ENCODE measurements at places on chromosomes 11 and 22.

DNA sequence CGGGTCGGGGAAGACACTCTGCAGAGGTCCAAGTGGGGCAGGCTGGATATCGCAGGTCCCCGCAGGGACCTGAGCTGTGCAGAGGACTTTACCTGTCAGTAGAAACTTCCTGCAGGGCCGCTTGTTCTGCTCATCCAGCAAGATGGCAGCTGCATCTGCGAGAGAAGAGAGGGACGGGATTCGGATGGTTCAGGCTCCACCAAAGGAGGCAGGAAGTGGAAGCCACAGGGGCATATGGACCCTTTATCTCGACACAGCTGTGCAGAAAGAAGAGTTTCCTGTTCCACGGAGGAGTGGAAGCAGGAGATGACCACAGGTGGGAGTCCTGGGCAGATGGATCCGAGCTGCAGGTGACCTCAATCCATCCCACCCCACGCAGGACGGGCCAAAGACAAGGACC lies 22.5 kb downstream of the CABP7 start:
- DNase-seq: no peak

DNA sequence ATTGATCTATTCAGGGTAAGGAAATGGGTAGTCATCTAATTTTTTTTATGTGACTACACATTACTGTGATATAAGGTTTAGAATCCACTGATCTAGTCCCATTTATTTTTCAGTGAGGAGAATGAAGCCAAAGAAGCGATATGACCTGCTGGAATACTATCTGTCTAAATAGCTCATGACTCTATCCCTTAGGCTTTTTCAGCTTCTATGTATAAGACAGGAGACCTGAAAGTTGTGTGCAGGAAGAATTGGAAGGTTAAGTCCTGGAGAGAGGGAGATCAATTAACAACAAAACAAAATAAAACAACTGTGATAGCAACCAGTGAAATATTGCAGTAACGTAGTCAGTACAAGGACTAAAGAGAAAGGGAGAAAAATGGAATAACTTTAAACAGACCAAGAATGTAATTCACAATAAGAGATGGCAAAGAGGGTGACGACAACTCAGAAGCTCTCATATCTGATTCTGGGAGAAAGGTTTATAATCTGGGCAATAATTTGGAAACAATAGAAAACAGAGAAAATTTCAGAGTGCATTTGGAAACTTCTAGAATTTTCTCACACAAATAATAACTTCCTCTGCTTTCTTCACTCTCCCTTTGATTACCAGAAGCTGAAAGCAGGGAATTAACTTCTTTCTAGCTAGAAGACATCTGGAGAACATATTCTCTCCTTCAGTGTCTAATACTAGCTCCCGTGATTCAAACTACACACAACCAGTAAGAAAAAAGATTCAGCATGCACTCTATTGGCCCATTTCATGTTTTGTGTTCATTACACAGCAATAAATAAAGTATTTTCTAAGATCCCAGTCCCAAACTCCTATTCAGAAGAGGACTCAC lies 19.2 kb upstream of the CASP12 start:
- DNase-seq: no peak

GRCh38 chr22:27207907-27208306 lies 550.5 kb downstream of the MIAT start:
- no peak for DNase-seq

DNA sequence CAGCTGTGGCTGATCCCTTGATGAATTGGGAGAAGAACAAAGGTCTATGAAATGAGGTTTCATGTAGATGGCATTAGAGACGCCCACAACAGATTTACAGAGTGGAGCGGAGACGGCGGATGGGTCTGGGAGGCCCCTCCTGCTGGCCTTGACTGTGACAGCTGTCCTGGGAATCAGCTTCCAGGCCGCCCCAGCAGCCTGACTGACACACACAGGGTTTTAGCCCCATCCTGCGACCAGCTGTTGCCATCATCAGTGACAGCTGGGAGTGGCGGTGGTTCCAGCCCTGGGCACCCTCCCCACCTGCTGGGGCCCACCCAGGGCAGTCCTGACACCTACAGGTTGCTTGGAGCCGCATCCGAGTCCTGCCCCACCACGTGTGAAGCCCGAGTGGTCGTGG lies 64.0 kb upstream of the PPP6R3 start:
- DNase-seq: no peak

- DNase-seq: peak; percentile 61
These were observed 1.7 kb upstream of the RTN4RL2 start for GRCh38 chr11:57458410-57459163.

GRCh38 chr22:22833059-22833458 lies 54.6 kb upstream of the IGLL5 start:
- DNase-seq: no peak

- DNase-seq: no peak
These were observed 48.7 kb downstream of the TIMP3 start for GRCh38 chr22:32850157-32850556.

DNA sequence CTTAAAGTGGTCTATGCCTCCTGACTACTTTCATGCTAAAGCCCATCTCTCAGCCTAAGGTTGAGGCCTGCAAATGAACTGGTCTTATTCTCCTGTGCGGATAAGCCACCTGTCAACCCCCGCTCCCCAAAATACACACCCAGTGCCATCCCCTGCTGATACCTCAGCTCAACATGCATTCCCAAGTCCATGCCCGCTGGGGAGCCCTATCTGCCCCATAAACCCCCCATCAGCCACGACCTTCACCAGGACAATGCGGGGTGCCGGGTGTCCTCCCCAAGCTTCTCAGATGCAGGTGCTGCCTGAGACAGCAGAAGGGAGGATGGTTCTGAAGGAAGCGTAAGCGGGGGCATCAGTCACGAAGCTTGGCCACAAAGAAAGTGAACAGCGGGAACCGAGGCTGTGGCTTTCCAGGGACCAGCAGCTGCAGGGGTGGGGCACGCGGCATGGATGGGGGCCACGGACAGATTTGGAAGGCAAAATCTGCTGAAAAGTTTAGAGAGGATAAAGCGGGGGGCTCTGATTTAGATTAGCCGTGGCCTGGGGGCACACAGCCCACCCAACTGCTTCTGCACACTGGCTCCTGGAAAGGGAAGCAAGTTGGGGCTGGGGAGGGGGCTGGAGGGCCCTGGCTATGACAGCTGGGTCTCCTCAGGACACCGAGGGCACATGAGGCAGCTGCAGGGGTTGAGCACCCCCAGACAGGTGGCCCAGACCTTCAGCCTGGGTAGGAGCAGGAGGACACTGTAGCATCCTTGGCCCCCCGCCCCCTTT lies 1391.9 kb downstream of the TBC1D22A start:
- DNase-seq: no peak

DNA sequence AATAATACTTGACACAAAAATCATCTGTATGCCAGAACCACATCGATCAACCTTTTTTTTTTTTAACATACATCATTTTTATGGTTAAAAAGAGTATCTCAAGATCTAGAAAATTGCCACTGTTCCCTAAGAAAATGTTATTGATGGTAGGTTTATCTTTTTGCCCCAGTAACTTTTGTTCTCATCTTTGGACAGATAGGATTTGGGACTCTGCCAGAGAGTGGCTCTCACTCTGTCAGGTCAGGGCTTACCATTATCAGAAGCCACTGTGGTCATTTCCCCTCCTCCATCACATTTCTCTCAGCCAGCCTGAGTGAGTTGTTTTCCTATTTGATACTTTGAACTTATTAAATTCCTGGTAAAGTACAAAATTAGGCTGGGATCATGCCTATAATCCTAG lies 47.9 kb upstream of the YWHAH start:
- DNase-seq: no peak

- DNase-seq: no peak
These were observed 71.4 kb upstream of the GRK3 start for GRCh38 chr22:25492841-25493734.

- DNase-seq: no peak
These were observed 5.4 kb downstream of the FREY1 start for GRCh38 chr11:45901626-45902025.

- no peak for DNase-seq
These were observed 5.0 kb downstream of the ARHGAP42 start for GRCh38 chr11:100691896-100692653.

Data from activated T-cell treated with anti-CD3 and anti-CD28 coated beads, Interleukin-2, amount 50 U/mL, for 1 hour (primary cell).